Astrocyte (in vitro differentiated cells and primary cell): ENCODE measurements at places on chromosomes 12 and 14. TPM values are rescaled to one million over a fixed set of nuclear protein-coding genes. Genes with fewer than 3 reads are reported as not detected.

DNA sequence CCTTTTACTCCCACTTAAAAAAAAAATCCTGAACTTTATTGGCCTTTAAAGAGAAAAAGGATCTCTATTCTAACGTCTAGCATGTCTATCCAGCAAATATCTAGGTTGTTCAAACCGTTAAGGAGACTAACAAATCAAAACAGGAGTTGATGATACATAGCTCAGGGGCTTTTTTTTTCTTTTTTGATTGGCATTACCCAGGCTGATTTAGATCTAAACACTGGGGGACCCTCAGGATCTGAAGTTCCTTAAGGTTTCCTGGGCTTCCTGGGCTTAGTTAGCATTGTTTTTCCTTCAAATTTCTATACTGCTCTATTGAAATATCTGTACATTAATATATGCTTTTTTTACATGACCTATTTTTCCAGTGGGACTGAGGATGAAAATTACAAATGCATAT is 42.3 kb downstream of the EFCAB11 start:
- DNase-seq, result no peak

DNA sequence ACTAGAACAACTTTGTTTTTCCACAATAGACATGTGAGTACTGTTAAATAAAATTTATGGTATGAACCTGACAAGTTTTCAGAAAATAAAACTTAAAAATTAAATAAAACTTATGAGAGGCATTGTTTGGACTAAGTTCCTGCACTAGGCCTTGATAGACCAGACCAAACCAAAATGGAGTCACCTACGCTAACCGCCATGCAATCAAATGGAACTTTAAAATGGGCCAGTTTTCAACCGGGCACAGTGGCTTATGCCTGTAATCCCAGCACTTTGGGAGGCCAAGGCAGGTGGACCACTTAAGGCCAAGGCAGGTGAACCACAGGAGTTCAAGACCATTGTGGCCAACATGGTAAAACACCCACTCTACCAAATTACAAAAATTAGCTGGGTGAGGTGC is 5.1 kb upstream of the RFC5 start:
- DNase-seq, result no peak

BATF gene
- not detected in 2 replicates for total RNA-seq

DNA sequence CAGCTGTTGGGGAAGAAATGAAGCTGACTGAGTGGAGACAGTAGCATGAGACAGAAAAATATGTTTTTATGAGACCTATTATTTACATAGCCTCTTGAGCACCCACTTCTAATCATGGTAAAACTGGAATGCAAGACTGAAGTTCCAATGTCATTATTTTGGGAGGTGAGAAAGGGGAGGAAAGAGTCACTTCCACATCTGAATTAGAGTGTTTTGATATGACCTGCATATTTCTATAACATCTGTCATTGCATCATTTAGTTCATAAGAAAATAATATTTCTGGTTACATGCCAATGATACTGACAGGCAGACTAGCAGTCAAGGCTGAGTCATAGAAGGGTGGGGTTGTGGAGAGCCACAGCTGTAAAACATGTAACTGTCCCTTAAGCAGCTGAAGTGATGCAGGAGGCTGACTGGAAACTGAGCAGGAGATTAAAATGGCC is 26.7 kb downstream of the NTN4 start:
- peak; percentile 73 for DNase-seq

DNA sequence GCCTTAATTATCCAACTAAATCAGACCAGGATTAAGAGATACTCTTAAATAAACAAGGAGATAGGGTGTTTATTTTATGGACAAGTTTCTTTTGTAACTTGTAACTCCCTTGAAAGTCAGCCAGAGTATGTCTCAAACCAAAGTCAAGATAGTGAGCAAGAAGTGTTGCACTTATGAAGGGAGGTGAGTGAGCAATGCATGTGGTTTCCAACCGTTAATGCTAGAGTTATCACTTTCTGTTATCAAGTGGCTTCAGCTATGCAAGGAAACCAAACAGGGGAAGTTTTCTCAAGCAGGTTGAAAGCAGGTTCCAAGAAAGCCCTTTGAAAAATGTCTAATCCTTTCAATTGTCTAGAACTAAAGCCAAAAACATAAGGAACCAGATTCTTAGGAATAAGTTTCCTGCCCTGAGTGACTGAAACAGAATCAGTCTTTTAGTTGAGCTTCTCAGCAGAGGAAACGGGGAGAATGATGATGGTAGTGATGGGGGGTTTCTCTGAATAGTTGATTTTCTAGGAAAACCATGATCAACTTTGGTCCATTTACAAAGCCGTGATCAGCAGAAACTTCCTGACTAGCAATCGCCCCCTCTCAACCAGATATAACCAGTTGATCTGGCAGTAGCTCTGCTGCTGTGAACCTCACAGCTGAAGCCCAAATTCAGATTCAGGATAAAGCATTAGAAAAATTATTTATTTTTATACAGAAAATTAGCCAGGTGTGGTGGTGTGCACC is 128.4 kb downstream of the DAD1 start:
- DNase-seq, result peak; percentile 89
